ENCODE measurements at places on chromosomes 6 and 20.
A peak's percentile ranks its signal among the peaks of the same experiment; 100 is the strongest.

- no peak for DNase-seq
These were observed 106.5 kb downstream of the THEMIS start for GRCh38 chr6:127794405-127794804.

DNA sequence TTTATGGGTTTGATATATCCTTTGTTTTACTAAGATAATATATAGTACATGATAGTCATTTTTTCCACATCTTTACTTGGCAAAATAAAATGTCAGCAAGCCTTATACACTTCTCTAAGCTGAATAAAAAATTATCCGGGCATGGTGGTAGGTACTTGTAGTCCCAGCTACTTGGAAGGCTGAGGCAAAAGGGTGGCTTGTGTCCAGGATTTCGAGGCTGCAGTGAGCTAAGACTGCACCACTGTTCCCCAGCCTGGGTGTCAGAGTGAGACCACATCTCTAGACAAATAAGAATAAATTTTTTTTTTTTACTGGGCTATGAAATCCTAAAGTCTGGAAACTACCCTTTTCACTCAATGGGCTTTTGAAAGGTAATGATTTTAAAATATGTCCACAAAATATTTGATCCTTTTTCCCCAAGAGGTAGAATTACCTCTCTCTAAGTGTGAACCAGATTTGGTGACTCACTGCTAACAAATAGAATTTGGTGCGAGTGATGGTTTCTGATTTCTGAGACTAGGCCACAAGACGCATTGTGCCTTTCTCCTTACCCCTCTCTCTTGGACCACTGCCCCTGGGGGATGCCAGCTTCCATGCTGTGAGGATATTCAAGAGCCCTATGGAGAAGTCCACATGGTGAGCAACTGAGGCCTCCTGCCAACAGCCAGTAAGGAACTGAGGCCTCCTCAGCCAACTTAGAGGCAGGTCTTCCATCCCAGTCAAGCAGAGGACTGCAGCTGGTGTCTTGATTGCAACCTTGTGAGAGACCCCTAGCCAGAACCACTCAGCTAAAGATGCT is 84.2 kb upstream of the ZNFX1 start:
- no peak for DNase-seq

GRCh38 chr6:31163922-31164321 is 5.5 kb downstream of the TCF19 start:
- no peak for DNase-seq

DNA sequence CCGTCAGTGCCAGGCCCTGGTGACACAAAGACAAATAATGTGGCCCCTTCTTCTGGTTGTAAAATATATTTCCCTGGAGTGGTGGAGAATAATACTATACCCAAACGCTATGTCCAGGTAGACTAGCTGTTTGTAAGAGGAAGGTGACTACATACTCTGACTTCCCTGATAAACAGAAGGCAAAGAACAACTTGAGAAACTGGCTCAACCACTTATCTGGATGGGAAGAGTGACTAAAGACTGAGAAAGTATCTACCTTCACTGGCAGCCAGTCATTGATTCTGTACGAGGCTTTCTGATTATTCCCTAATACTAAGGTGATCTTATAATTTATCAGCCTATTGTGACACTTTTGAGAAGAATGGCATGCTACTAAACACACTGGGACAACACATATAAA is 569.7 kb downstream of the EPHA7 start:
- DNase-seq, result no peak

GRCh38 chr6:90088009-90088408 is 193.7 kb downstream of the GJA10 start:
- no peak for DNase-seq

GRCh38 chr6:108777536-108777935 is 70.7 kb upstream of the ARMC2 start:
- no peak for DNase-seq

DNA sequence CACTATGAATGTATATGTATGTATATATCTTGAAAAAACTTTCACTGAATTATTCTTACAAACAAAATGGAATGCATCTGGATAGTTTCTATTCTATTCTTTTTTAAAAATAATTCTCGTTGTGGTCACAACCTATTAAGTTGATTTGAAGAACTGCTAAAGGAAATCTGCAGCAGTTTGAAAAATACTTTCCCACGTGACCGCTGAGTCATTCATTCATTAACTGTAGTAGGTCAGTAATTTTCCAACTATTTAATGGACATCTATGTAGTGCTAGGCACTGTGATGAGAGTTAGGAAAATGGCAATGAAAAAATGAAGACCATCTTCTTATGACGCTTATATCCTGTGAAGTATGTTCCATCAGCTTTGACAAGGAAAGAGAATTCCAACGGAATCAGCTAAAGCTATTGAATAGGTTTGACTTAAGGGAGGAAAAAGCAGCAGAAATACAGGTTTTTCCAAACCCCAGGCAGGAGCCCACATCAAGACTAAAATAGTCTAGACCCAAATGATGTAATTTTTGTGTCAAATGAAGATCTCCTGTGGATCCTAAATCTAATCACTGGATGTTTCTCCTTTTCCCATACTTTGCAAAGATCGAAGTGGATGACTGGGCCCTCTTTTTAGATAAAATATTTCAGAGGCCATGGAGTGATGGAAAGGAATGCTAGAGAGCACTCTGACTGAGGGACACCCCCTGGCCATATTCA is 4.1 kb upstream of the EFHC1 start:
- no peak for DNase-seq

GRCh38 chr6:159533016-159533415 is 160.0 kb downstream of the SOD2 start:
- no peak for DNase-seq

DNA sequence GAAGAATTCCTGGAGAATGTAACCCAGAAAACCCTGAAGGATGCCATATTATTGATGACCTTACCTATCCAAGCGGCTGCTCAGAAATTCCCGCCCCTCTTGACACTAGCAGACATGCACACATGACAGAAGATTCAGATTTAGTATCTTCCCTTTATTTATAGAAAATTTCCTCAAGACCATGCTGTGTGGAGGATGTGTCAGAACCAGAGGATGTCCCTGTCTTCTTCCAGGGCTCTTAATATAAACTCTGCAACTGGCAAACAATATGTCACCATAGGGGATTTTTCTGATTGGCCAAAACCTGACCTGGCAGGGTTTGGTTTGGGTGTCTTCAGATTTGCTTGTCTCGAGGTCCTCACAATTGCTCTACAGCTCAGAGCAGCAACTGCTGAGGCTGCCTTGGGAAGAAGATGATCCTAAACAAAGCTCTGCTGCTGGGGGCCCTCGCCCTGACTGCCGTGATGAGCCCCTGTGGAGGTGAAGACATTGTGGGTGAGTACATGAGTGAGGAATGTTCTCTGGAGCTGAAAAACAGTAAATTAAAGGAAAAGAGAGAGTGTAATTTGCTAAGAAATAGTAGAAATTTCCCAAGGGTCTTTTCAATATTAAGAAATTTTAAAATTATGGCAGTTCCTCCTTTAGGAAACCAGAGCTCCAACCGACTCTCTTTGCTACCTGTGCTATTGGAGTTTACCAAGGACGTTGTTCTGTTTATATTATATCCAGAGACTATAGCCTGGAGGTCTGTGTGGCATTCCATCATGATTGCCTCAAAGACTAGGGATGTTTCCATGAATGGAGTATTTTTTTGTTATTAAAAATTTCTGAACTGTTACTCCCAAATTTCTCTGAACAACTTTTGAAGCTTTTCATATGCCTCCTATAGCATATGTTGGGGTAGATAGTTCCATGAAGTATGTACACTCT is at the start of gene HLA-DQA2:
HLA-DQA2 (plus strand) TSS at position 361 of the 930 bp plus-strand sequence; CDS start at position 414, 53 bp downstream.
- no peak for DNase-seq

DNA sequence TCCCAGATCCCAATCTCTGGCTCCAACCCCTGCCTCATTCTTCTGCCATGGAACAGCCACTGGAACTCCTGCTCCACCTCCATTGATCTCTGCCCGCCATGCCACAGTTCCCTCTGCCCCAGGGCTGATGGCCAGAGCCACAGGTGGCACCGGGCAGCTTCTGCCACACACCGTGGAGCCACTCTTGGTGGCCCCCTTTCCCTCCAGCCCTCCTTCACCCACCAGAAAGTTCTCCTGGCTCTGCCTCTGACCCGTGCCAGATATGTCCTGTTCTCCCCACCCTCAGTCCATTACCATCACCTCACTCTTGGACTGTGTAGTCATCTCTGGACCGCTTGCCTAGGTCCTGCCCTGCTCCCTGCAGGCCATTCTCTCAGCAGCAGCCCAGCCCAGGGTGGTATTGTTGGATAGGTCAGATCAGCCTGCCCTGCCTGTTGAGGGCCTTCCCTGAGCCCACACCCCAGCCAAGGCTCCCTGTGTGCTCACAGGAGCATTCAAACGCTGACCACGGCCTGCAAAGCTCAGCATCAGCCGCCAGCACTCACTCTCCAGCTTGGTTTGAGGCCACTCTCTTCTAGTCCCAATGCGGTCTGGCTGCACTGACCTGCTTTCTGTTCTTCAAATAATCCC is 16.8 kb upstream of the SYNDIG1 start:
- DNase-seq, result peak; percentile 33

DNA sequence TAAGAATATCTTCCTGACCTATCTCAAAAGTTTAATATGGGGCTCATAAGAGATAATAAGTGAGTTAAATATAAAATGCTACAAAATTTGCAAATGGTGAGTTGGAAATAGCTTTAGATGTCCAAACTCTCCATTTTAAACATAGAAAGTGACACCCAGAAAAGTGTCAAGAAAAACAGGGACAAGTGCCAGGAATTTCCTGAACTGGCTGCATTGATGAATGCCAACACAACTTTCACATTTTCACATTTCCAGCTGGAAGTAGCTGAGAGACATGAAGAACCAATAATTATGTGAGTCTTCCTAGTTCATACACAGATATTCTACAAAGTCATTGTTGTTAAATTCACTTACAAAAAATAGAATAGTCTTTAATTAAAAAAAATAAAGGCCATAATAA is 38.6 kb upstream of the B3GAT2 start:
- no peak for DNase-seq

DNA sequence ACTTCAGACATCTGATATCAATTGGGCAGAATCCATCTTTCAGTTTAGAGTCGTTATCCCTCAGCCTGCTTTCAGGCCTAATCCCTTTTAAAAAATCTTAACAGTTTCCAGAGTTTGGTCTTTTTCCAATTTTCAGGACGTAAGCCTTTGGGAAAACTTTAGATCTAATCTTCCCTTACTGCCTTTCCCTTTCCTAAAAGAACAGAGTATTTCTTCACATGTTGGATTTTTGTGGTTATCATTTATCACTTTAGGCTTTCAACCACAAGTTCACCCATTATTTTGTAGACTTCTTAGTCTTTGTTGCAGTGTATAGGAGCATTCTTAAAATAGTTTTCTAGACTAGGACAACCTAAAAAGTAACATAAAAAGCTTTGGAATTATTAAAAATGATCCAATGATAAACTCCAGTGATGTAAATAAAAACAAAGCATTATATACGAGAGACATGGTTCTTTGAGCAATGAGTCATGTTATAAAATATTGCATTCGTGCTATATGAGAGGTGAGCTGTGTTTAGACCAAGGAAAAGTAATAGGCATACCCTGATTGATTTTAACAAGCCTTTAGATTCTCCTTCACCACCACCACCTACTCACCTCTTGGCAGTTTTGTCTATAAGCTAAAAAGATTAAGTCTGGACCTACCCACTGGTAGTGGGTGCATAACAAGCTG is 90.4 kb upstream of the MCHR2 start:
- no peak for DNase-seq

- no peak for DNase-seq
These were observed 374.5 kb downstream of the TAF4 start for GRCh38 chr20:61690993-61691838.

GRCh38 chr20:41669708-41670263 is 51.6 kb upstream of the CHD6 start:
- no peak for DNase-seq

DNA sequence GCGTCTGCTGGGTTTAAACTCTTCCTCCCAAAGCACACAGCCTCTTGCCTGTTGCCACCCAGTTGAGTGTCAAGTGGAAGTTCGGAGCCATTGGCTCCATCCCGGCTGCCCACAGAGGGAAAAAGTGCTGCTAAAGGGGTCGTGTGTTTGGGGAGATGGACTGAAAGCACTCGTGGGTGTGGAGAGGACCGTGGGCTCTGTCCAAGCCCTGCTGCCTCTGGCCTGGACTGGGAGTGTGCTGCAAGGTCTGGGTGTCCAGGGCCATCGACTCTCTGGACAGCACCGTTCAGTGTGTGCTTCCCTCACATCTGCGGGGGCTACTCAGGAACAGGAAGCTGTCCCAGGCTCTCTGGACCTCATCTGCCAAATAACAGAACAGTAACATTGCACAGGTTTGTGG is 269.3 kb downstream of the DLL1 start:
- no peak for DNase-seq

DNA sequence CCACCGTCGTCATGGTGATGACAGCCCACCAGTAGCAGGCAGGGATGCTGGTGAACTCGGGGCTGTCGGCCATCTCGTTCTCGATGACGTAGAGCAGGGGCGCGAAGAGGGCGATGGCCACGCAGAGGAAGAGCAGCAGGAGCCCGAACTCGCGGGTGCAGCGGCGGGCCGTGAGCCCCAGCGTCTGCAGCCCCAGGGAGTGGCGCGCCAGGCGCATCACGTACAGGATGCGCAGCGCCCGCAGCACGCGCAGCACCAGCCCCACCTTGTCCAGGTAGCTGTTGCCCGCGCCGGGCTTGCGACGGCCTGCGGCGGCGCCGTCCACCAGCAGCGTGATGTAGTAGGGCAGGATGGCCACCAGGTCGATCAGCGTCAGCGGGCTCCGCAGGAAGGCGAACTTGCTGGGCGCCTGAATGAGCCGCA is 18.6 kb downstream of the KCNG1 start:
- DNase-seq, result no peak

DNA sequence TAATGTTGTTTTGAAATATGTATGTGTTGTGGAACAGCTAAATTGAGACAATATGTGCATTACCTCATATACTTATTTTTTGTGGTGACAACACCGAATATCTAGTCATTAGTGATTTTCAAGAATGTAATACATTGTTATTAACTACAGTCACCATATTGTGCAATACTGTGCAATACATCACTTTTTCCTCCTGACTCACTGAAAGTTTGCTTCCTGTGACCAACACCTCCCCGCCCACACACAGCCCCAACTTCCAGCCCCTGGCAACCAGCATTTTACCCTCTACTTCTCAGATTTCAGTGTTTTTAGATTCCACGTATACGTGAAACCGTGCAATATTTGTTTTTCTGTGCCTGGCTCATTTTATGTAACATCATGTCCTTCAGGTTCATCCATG is 627.9 kb downstream of the PRKN start:
- no peak for DNase-seq

DNA sequence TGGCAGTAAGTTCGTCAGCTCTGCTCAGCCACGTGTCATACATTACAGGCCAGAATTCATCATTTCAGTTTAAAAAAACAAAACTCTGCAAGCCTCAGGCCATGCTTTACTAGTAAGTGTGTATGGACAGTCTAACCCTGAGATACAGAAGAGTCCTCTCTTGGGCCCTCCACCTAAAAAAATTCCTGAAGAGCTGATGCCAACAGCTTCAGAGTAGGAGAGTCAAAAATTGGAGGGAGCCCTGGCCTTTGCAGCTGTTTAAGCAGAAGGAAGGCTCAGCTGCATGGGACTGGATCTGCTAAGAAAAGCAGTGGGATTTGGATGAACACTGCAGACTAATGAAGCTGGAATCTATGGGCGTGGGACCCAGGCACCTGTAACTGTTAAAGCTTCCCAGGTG is 47.2 kb upstream of the FAM8A1 start:
- DNase-seq, result no peak
